Common myeloid progenitor, CD34-positive (primary cell): ENCODE measurements at places on chromosomes 2 and 18.

DNA sequence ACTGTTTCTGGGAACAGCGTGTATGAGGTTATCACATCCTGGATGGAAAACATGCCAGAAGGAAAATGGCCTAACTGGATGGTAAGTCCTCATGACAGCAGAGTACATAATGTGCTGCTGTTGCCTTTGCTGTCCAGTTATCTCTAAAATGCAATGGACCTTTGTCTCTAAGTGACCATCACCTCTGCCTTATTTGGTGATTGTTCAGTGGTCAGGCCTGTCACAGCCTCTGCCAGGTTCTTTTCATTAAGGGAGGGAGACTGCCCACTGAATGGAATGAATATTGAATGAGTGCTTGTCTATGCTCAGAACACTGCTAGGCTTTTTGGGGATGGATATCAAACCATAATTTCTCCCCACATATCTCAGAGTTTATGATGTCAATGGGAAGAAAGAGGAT is 29.0 kb downstream of the SLC3A1 start:
- no peaks in the 10 kb centered on the region for H3K27me3 ChIP-seq
- no peaks in the 10 kb centered on the region for H3K36me3 ChIP-seq
- DNase-seq: no peak
- H3K4me3 ChIP-seq: no peak overlapping the region

- no peaks in the 10 kb centered on the region for H3K36me3 ChIP-seq
- no peak overlapping the region for H3K4me3 ChIP-seq
- no peak overlapping the region for H3K27ac ChIP-seq
- H3K27me3 ChIP-seq: no peaks in the 10 kb centered on the region
These were observed 1231.2 kb upstream of the CELF4 start for GRCh38 chr18:38796762-38797161.

DNA sequence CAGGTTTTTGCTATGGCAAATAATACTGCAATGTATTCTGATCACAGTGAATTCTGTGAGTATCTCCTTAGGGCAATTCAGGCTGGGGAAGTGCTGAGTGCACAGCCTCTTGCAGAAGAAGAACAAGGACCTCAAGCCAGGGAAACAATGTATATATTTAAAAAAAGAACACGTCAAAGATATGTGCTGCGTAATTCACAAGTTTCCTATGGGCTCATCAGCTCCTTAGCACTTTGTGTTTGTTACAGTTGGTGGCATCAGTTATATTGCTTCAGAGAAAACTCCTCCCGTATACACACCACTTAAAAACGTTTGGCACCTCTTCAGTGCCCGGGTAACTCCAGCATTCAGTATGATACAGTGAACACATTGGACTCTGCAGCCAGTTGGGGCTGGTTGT is 16.5 kb upstream of the MARCO start:
- DNase-seq: no peak
- no peak overlapping the region for H3K4me3 ChIP-seq
- peaks cover 3% of the 10 kb centered on the region for H3K27me3 ChIP-seq
- no peaks in the 10 kb centered on the region for H3K36me3 ChIP-seq

DNA sequence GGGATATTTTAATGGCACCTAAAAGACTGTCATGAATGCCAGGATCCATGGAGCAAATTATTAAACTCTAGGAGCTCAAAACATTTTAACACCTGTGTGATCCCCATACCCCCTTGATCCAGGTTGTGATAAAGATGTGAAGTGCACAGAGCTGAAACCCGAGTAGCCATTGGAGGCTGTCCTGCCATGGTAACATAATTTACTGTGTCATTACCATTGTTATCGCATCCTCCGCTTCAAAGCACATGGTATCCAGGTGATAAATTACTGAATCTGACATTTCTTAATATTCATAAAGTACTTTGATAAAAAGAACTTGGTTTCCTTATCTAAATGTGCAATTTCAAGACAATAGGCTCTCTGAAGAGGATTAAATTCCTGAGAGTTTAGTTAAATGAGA is 109.3 kb downstream of the CHST9 start:
- no peak overlapping the region for H3K27ac ChIP-seq
- DNase-seq: no peak
- no peaks in the 10 kb centered on the region for H3K4me1 ChIP-seq
- no peak overlapping the region for H3K4me3 ChIP-seq
- no peaks in the 10 kb centered on the region for H3K27me3 ChIP-seq

- H3K4me3 ChIP-seq: no peak overlapping the region
- no peaks in the 10 kb centered on the region for H3K4me1 ChIP-seq
- no peaks in the 10 kb centered on the region for H3K36me3 ChIP-seq
- DNase-seq: no peak
- no peak overlapping the region for H3K27ac ChIP-seq
These were observed 90.4 kb upstream of the PARD3B start for GRCh38 chr2:204454672-204455380.

- no peak for DNase-seq
- H3K4me3 ChIP-seq: no peak overlapping the region
- H3K27ac ChIP-seq: no peak overlapping the region
- H3K4me1 ChIP-seq: no peaks in the 10 kb centered on the region
- H3K27me3 ChIP-seq: no peaks in the 10 kb centered on the region
These were observed 126.8 kb upstream of the SERPINE2 start for GRCh38 chr2:224165901-224166319.

DNA sequence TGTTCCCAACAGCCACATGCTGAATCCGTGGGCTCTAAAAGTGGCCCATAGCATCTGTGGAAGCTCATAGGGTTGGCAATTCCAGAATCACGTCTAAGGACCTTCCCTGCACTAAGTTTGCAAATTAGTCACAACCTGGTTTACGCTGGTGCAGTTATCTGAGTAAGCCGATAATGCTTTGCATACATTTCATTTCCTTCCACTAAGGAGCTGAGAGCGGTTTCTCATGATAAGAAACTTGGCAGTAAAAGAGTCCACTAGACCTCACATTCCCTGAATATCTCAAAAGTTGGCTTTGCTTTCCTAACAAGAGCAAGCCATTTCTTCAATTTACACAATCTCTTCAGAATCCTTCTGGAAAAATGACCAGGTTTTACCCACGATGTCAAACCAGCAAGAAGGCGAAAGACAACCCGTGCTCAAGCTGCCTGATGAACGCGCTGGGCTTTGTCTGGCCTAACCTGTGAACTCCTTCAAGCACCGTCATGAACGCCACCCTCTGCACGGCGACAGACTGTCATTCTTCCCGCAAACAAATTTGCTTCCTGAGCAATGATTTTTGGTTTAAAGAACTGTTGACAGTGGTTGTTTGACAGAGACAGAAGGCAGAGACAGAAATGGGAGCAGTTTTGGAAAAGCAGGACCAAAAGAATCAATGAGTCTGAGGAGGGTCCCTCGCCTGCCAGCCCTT is 73.0 kb upstream of the COPS8 start:
- DNase-seq: no peak
- no peaks in the 10 kb centered on the region for H3K36me3 ChIP-seq
- H3K4me1 ChIP-seq: no peaks in the 10 kb centered on the region
- no peak overlapping the region for H3K27ac ChIP-seq
- no peak overlapping the region for H3K4me3 ChIP-seq
- H3K27me3 ChIP-seq: no peaks in the 10 kb centered on the region

- H3K27ac ChIP-seq: no peak overlapping the region
- peaks cover 28% of the 10 kb centered on the region for H3K27me3 ChIP-seq
- H3K4me1 ChIP-seq: no peaks in the 10 kb centered on the region
- H3K36me3 ChIP-seq: no peaks in the 10 kb centered on the region
- DNase-seq: no peak
These were observed 13.6 kb downstream of the HOXD3 start for GRCh38 chr2:176170602-176171305.
